ENCODE measurements at places on chromosomes 1 and 21.

- no peak for DNase-seq
These were observed 90.0 kb downstream of the ARHGEF10L start for GRCh38 chr1:17629460-17629859.

DNA sequence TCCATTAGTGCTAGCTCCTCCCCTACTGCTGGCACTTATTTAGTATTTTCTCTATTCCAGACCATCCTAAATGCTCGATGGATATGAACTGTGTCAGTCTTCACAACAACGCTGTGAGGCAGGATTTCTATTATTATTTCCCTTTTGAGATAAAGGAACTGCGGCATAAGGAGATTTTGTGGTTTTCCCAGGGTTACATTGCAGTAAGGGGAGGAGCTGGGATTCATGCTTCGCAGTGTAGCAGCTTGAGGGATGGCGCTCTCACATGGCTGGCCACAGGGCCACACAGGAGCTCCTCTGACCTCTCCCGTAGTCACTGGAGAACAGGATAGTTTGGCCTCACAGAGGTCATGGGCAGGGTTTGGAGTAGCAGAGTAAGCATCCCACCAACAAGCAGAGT is 116.9 kb downstream of the BEND5 start:
- no peak for DNase-seq

DNA sequence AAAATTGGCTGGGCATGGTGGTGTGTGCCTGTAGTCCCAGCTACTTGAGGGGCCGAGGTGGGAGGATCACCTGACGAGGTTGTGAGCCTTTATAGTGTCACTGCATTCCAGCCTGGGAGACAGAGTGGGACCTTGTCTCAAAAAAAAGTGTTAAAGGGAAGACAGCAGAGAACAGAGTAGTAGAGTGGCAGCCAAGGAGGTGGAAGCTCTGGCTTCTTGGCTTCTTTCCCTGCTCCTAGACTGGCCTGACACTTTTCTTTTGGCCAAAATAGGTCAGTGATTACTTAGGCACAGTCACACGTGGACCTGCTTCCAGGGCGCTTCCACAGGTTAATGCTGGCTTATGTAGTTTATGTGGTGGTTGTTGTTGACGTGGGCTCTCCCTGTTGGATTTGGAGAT is 3.2 kb downstream of the DIP2A start:
- DNase-seq, result no peak

GRCh38 chr1:239388578-239388977 is 2.2 kb downstream of the CHRM3 start:
- no peak for DNase-seq

- DNase-seq, result no peak
These were observed 14.7 kb downstream of the LYPD8 start for GRCh38 chr1:248740876-248741275.

DNA sequence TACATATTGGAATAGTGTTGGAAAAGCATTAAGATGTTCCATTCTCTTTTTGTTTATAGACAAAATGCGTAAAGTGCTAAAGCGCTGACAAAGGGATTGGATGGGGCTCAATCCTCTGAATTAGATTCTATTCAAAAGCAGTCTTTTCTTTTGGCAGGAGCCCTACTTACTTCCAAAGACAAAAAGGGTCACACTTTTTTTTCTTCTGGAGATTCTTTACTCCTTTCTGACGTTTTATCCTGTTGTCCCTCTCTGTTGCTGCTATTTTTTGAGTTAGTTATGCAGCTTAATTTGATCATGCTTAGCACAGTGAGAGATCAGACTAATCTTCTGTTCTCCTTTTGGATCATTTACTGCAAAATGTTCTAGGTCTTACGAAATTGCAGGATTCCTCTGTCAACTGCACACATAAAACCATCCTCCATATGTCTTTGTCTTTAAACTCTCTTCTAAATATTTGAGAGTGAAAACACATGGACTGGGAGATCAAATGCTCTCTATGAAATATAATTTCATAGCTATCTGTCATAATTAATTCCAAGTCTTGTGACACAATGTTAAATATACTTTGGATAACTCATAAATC is 656.4 kb upstream of the ADGRL2 start:
- no peak for DNase-seq

GRCh38 chr21:46648539-46648938 is 13.1 kb downstream of the PRMT2 start:
- DNase-seq, result no peak

DNA sequence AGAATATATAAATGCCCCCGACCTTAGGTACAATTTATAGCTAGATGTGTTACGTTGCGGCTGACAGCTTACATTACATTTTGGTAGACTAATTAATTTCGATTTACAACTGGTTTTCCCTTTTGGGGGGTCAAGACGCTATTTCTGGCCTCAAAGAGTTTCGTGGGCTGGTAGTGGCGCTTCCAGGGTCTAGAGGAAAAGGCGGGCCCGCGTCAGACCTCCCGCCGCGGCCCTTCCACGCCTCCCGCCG is 391 bp downstream of the IFT25 start:
- DNase-seq, result no peak

DNA sequence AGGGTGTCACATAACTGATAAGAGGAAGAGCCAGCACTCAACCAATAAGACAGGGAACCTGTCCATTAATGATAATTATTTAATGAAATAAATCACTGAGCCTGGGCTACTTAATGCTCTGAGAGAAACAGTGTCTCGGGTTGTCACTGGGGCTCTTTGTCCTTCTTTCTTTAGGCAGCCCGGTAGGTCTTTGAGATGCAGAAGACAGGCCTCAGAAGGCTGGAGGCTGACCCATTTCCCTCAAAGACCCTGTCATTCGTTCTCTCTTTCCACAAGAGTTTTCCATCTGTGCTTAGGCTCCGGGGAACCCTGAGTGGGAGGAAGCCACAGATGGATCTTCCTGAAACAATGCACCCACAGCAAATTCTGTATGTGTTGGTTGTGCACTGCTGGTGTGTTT is 68.2 kb downstream of the BRINP2 start:
- DNase-seq, result no peak

DNA sequence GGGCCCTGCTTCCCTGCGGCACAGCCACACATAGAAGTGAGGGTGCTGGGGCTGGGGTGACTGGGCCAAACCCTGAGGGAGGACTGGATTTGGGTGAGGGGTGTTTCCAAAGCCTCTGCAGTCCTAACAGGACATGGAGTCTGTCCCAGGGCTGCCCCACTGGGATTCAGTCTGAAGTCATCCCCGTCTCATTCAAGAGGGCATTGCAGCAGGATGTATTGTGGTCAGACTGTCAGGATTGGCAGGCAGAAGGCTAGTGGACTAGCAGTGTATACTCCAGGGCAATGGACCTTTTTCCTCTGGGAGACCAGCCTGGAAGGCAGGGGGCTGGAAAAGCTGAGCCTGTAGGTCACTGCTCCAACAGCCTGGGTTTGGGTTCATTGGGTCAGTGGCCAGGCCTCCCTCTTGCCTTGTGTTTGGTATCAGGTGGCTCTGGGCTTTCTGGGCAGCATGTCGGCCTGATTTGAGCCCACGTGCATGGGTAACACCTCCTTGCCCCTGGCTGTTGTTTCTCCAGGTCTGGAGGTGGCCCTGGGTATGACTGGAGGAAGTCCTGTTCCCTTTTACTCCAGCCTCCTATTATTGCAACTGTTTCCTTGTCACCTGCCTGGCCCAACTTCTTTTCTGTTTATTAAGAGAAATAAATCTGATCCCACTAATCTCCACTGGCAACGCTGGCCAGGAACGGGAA is 41.0 kb upstream of the SYNC start:
- DNase-seq, result no peak

GRCh38 chr1:245684571-245684970 is 529.8 kb downstream of the KIF26B start:
- DNase-seq, result no peak

DNA sequence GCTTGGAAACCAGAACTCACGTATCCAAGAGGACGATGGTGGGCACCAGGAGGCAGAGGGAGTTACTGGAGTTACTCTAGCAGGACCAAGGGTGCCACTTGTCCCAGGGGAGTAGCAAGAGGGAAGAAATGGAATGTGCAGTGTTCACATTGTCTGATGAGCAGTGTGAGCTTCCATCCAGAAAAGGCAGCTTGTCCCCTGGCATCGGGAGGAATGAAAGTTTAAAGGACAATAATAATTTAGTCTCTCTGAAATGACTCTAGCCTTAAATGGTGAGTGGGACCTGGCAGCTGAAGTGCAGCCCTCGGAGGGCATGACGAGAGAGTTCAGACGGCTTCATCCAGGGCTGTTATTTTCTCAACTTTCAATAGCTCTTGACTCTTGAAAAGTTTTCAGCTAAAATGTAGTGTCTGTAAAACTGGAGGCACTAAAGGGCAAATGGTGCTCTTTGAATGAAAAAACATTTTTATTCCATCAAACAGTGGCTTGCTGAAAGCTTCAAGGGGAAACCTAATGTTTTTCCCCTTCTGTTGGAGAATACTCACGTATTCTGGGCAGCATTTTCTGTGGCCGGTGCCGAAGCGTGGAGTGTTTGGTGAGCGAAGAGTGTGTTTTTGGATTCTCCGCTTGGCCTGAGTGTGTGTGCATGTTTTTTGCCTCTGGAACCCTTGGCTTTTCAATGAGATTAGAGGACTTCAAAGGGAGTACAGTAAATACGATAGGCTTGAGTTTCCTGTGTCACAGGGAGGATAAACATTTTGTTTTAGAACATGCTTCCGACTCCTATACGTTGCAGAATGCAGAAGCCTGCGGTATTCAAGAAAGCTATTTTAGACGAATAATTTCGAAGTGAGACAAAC is 157.3 kb downstream of the GALNT2 start:
- DNase-seq, result no peak

DNA sequence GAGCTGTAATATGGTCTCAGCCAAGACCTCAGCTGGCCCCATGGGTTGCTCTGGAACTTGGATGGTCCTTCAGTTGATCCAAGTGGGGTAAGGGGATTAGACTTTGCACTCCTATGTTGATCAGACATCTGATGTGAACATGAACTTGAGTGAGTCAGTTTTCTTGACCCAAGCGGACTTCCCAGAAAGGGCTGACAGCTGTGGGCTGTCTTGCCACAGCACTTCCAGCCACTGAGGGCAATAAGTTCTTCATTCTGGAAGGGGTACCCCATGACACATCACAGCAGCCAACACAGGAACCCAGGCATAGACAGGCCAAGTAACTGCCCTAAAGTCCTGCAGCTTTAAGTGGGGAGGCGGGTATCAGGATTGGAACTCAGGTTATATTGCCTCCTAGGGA is 93.9 kb upstream of the USP24 start:
- no peak for DNase-seq

DNA sequence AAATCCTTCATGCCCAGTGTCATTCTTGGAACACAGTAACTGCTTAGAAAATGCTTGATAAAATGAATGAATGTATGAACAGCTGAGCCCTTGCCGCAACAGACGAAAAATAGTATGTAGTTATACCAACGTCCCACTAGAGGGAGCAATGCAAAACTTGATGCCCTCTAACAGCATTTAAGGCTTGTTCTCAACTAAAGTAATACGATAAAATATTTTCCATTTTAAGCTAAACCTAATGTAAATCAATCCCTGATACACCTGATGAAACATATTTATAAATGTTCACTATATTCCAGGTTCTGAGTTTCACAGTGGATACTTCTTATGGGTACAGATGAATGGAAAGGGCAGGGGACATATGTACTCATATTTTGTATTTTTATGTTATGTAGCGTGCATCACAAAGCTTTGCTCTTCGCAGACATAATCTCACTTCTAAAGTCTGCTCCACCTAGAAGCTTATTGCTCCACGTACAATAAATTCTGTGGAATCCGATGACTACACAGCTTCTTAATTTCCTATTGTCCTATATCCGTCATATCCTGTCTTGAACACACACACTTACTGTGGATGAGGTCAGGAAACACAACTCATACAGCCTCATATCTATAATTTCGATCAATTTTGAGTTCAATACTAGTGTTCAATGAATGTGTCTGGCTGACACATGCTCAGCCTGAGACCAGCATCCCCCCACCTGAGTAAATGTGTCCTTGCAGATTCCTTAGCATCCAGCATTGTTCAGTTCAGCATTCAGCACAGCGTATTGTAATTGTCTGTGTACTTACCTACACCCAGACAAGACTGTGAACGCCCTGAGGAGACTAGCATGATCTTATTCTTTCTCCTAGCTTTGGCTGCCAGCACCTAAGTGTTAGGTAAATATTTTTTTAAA is 4.4 kb upstream of the UTP25 start:
- DNase-seq, result peak; percentile 52

DNA sequence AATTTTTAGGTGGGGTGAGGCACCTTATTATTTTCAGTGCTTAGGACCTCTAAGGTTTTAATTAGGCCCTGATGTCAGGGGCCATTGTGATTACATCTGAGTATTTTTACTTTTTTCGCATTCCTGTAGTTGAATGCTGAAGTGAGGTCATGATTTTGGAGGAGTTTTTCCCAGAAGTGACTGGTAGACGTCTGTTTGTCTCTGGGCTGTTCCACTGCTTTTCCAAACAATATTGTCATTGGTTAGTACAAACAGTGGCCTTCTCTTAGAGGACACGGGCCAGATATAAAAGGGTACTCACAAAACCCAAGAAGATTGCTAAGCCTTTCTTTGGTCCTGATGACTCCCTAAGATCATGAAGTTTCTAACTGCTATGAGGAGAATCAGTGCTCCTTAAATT is 7.6 kb upstream of the RASAL2 start:
- no peak for DNase-seq

GRCh38 chr1:59752556-59753414 is 62.0 kb upstream of the HOOK1 start:
- no peak for DNase-seq

DNA sequence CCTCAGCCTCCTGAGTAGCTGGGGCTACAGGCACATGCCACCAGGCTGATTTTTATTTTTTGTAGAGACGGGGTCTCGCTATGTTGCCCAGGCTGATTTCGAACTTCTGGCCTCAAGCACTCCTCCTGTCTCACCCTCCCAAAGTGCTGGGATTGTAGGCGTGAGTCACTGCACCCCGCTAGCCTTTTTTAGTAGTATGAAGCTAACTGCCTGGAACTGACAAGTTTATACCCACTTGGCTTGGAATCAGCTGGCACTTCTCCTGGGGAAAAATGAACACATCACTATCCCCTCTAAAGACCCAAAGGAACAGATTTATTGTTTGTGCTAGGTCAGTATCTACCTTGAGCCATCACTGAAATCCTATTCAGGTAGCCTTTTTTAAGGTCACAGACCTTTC is 19.0 kb downstream of the TMEM63A start:
- DNase-seq, result no peak

GRCh38 chr1:85274969-85275453 is 1.4 kb downstream of the BCL10 start:
- no peak for DNase-seq

DNA sequence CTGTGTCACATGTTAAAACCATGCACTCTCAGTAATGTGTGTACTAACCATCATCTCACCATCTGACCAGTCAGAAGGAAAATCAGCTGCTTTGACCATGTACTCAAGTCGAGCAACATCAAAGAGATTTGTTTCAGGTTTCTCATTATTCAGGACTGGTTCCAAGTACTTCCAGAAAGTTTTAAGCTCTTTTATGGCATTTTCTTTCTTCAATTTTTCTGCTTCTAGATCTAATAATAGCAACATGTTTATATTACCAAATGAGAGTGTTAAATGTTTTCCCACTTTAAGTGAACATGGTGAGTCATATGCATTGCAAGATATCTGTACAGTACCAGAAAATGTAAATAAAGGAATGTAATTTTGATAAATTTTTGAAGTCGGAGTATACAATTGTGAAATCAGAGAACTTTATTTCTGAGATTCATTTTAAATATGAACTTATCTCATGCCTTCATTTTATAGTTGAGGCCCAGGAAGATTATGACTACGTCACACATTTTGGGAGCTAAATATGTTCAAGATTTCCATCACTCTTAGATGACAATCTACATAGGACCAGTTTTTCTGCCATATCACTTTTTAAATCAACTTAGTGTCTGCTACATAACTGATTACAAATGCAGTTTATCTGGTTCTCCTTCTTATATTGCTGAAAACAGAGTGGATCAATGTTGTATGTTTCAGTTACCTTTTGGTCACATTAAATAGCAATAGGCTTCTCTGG is 87.2 kb downstream of the SPAG17 start:
- DNase-seq, result no peak

Measured in NCI-H526 (cell line).